A549 treated with ZK216348 at 1 μM for 4 hours (cell line): ENCODE measurements at places on chromosomes 5 and 9. TPM values are rescaled to one million over a fixed set of nuclear protein-coding genes. Genes with fewer than 3 reads are reported as not detected.

MELK gene
- total RNA-seq, result 62.8 to 89.4 TPM (median 75.8 TPM) in 5 replicates

MED7 gene
- total RNA-seq, result 14.9 to 27.2 TPM (median 15.7 TPM) in 5 replicates

GMCL2 gene
- total RNA-seq, result not detected in 5 replicates

WDR55 gene
- 24.2 to 33.0 TPM (median 30.9 TPM) in 5 replicates for total RNA-seq

CCNB1 gene
- 243 to 306 TPM (median 273 TPM) in 5 replicates for total RNA-seq

CYLC2 gene
- not detected in 5 replicates for total RNA-seq

OLFM1 gene
- 8.1 to 11.4 TPM (median 9.5 TPM) in 5 replicates for total RNA-seq

PGM5 gene
- not detected in 5 replicates for total RNA-seq

CD72 gene
- 0.11 to 0.41 TPM (median 0.18 TPM) in 4 of 5 replicates, not detected in the other for total RNA-seq

KLF4 gene
- 19.6 to 24.4 TPM (median 20.6 TPM) in 5 replicates for total RNA-seq

C5orf52 gene
- not detected in 5 replicates for total RNA-seq

STKLD1 gene
- 0.84 to 2.0 TPM (median 0.94 TPM) in 5 replicates for total RNA-seq

LRRC19 gene
- not detected in 5 replicates for total RNA-seq

PHF24 gene
- total RNA-seq, result 0.05 to 0.29 TPM (median 0.12 TPM) in 4 of 5 replicates, not detected in the other

EGFLAM gene
- 0.26 TPM in 1 of 5 replicates, not detected in the others for total RNA-seq

TAS2R1 gene
- total RNA-seq, result not detected in 5 replicates

SMC5 gene
- total RNA-seq, result 8.7 to 19.6 TPM (median 15.2 TPM) in 5 replicates

LCN2 gene
- total RNA-seq, result 3.4 to 6.8 TPM (median 3.5 TPM) in 5 replicates

WDR38 gene
- 0.13 to 0.19 TPM (median 0.19 TPM) in 3 of 5 replicates, not detected in the others for total RNA-seq

SLC4A9 gene
- 0.33 TPM in 1 of 5 replicates, not detected in the others for total RNA-seq

CCNI2 gene
- 0.06 to 0.09 TPM in 2 of 5 replicates, not detected in the others for total RNA-seq
